Kasumi-1 (cell line): ENCODE measurements at places on chromosomes 4 and X.

GRCh38 chr4:35734381-35735098 is 509.8 kb downstream of the ARAP2 start:
- DNase-seq = no peak

- no peak for DNase-seq
Observed at GRCh38 chr4:6557856-6558255, 17.1 kb upstream of the MAN2B2 start.

DNA sequence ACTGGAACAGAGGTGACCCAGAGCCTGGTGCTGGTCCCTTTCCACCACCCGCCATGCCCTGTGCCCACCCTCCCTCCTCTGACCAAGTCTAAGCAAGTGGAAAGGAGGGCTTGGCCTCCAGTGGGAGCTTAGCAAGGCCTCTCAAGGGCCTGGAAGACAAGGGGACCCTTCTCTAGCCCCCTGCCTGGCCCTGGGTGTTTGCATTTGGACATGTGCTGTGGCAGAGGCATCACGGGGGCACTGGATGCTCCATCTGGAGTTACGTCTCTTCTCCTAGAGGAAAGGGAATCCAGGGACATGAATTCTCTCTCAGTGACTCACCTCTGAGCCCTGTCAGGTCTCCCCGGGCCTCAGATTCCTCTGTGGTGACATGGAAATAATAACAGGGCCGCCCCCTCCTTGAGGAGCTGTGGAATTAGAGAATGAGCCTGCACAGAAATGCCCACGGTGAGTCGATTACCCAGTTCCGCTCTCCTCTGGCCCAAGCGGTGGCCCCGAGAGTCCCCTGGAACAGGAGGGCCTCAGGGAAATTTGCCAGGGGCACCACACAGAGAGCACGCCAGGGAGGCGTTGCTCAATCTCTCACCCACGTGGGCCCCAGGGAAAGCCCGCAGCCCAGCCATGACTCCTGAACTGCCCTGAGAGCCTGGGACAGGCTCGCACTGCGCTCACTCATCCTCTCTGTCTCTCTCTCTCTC is 189.6 kb downstream of the BCOR start:
- DNase-seq = no peak

DNA sequence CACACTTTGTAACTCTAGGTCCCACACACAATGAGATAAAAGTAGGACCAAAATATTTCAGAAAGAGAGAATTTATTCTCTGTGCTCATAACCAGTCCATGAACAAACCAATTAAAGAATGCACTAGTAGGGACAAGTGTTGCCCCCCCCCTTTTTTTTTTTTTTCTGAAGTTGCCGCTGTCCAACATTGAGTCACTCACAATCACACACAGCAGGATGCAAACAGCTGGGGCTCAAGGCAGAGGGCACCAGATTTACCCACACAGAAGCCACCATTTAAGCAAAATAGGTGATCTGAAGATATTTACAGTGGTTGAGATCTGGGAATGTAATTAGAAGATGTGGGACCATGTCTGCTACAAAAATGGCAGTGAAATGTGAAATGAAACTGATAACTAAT is 850.9 kb upstream of the SLIT2 start:
- DNase-seq = no peak

- no peak for DNase-seq
Observed at GRCh38 chrX:148459343-148459742, 41.1 kb upstream of the AFF2 start.

DNA sequence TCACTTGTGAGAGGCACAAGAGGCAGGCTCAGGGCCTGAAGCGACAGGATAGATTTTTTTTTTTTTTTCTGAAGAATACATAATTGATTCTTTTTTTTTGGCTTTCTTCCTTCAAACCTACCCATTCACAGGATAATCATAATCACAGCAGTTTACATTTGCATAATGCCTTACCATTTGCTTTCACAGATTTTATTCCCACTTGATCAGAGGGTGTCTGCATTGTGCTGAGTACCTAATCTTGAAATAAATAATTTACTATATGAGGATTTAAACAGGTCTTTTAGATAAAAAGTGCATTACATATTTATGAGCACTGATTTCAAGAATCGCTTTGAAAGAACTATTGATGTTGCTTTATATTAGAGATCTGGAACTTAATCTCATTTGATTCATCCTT is 219.3 kb downstream of the SPRY1 start:
- DNase-seq = no peak

- DNase-seq = no peak
Observed at GRCh38 chr4:158941321-158941720, 161.6 kb upstream of the RAPGEF2 start.

- DNase-seq = peak; percentile 33
Observed at GRCh38 chr4:140996766-140997165, 136.5 kb downstream of the RNF150 start.

GRCh38 chrX:153600032-153600373 is 1.1 kb upstream of the CCNQ start:
- peak; percentile 24 for DNase-seq

- peak; percentile 70 for DNase-seq
Observed at GRCh38 chr4:83362492-83363329, 28.1 kb upstream of the HPSE start.

DNA sequence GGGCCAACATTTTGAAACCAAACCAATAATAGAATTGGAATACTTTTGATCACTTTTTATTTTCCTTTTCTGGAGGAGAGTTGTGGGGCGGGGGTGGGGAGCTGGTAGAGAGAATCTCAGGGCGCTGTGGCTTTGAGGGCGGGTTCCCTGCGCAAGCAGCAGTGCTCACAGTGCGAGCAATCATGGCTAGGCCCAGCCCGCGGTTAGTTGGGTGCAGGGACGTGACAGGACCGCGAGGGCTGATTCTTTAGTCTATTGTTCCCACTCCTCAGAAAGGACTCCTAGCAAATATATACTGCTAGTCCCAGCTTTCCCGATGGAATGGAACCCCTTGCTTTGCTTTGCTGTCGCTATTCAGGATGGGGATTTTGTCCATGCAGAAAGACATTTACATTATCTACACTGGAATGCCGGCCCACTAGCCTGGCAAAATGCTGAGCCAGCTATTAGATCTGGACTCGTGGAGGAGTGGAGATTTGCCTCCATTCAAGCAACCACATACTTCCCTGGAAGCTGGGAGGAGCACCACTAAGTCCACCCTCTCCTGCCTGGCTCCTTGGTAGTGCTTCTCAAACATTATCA is 23.9 kb upstream of the APLN start:
- DNase-seq = no peak

- DNase-seq = no peak
Observed at GRCh38 chrX:100830547-100830946, 10.4 kb downstream of the CSTF2 start.

DNA sequence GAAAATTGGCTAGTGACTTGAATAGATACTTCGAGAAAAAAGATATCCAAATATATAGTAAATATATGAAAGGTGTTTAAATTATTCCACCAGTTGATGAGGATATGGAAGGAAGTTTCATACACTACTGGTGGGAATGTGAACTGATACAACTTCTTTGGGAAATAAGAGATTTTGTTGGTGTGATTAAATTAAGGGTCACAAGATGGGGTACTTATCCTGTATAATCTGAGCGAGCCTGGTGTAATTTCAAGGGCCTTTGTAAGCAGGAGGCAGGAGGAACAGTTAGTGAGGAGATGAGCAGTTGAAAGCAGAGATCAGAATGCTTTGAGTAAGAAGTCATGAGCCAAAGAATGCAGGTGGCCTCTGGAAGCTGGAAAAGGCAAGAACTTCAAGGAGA is 192.2 kb downstream of the KCTD8 start:
- no peak for DNase-seq

- no peak for DNase-seq
Observed at GRCh38 chrX:13000301-13000811, 25.4 kb downstream of the TMSB4X start.

DNA sequence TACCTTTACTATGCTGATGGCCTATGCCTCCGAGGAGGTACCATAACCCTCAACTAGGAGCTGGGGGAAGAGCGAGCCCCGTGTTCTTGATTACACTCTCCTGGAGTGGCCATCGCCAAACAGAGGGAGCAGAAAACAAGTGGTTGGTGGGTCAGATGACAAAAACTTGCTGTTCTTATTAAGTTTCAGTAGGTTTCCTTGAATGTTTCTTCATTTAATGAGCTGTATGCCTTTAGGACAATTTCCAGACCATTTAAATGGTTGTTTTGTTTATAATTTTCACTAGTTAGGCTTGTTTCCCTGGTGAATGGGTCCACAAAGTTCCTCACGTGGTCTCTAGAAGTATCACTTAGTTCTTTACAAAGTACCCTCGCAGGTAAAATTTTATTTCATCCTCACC is 4.7 kb downstream of the PYURF start:
- no peak for DNase-seq

GRCh38 chr4:26420438-26420837 is 69.8 kb downstream of the CCKAR start:
- no peak for DNase-seq

DNA sequence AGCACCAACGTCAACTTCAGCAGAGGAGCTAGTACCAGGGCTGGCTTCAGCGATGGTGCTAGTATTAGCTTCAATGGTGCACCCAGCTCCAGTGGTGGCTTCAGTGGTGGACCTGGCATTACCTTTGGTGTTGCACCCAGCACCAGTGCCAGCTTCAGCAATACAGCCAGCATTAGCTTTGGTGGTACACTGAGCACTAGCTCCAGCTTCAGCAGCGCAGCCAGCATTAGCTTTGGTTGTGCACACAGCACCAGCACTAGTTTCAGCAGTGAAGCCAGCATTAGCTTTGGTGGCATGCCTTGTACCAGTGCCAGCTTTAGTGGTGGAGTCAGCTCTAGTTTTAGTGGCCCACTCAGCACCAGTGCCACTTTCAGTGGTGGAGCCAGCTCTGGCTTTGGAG is 8.3 kb downstream of the TRO start:
- no peak for DNase-seq
